Right cardiac atrium (tissue), 5 donors: ENCODE measurements at places on chromosomes 11 and 22. TPM values are rescaled to one million over a fixed set of nuclear protein-coding genes. Genes with fewer than 3 reads are reported as not detected.
A peak's percentile ranks its signal among the peaks of the same experiment; 100 is the strongest.

GRCh38 chr22:49726701-49727101 lies 101.0 kb downstream of the BRD1 start:
- DNase-seq: no peak

DNA sequence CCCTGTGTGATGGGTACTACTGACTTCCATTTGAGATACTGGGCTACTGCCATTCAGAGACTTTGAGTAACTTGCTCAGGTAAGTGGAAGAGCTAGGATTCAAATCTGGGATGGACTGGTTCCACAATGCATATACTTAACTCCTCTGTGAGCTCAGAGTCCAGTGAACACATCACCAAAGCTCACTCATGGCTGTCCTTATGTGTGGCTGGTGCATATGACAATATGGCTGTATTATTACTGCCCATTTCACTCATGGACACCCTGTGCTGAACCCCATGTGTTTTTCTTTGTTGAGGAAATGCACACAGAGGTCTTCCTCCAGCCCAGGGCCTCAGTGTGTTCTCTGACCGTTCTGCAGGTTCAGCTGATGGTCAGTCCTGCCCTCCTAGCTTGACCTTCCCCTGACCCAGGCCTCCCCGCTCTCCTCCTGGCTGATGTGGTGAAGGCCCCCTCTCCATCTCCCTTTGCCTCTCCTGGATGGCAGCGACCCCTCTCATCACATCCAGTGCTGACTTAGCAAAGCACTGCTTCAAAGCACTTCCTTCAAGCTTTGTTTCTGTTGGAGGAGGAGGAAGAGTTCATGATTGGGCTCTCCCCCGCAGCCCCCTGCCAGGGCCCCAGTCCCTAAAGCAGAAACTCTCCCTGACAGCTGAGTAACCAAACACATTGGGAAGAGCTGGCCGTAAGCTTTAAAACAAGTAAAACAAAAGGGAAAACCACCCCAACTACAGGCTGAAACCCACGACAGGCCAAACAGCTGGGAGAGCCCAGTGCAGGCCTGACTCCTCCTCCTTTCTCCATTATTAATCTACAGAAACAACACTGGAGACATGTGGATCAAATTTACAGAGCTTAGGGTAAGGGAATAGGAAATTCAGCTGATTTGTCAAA lies 101.2 kb downstream of the NAT10 start:
- DNase-seq: no peak

DNA sequence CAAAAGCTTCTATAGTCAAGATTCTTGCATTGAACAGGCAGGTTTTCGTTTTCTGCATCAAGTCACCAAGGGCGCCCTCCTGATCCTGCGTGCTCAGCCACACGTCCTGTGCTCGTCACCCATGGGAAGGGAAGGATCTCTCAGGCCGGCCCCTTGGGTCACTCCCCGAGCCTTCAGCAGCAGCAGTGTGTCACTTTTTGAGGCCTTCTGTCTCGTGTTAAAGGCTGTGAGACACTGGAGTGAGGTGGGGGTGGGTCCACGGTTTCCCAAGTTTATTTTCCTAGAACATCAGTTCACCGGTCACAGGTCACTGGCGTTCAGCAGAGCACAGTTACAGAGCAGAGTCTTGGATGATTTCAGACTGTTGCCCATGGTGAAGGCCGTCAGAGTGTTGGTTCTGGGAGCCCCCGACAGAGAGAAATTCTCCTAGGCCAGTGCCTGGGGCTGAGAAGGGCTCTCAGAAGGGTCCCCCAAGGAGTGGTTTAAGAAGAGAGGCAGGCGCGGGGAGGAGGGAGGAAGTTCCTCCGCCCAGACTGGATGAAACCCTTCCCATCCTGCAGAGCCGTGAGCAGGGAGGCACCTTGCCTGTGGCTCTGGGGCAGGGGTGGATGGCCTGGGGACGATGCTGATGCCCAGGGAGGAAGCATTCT lies 13.5 kb upstream of the ADORA2A start:
- peak; percentile 18 for DNase-seq

- no peak for DNase-seq
Observed at GRCh38 chr11:94170953-94171352, 42.3 kb downstream of the PANX1 start.

DNA sequence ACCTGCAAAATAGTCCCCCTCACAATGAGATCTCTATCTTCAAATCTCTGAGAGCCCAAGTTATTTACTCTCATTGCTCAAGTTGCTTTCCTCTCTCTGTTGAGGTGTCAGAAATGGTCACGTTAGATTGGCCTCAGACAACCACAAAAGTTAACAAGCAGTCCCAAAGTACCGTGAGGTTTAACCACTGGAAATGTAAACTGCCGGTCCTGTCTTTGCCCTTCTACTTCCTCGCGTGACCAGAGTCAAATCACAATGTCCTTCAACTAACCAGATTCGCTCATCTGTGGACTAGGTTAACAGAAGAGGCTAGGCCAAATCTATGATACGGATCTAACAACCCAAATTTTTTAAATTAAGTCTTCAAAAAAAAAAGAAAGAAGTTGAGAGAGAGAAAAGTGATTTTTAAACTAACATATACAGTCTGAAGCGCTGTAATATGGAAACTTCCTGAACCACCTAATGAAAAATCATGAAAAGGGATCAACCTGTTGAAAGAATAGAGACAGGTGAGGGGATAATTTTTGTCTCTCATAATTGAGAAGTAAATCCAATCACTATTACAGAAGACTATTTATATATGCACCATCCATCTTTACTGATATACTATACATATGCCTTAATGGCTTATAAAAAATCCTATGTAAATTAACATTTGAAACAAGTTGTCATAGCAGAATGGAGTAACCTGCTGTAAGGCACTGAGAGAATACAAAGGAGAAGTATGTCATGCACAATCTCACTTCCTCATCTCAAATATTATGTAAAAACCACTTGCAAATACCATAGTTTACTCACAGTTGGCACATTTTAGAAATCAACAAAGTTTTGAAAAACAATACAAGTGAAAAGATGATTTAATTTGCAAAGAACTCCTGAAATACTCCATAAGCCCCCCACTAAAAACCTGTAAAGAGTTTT lies 3.3 kb upstream of the JAML start:
- DNase-seq: no peak

DNA sequence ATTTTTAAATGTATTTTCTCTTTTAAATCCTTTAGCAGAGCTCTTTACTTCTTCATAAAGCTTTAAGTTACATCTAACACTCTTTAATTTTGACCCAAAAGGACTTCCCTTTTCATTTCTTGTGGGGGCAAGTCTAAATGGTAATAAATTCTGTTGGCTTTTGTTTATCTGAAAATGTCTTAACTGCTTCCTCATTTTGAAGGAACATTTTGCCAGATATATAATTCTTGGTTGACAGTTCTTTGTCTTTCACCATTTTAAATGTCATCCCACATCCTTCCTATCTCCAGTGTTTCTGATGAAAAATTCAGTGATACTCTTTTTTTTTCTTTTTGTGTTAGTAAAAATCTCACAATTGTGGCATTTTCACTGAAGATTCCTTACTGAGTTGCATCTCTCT lies 44.7 kb upstream of the ZBTB44 start:
- DNase-seq: no peak

GRCh38 chr22:45612451-45612901 lies 59.2 kb upstream of the ATXN10 start:
- DNase-seq: peak; percentile 73

- no peak for DNase-seq
Observed at GRCh38 chr11:100908746-100909145, 220.9 kb downstream of the PGR start.

GRCh38 chr22:30392661-30393321 lies 4.0 kb upstream of the SEC14L2 start:
- DNase-seq: no peak

DNA sequence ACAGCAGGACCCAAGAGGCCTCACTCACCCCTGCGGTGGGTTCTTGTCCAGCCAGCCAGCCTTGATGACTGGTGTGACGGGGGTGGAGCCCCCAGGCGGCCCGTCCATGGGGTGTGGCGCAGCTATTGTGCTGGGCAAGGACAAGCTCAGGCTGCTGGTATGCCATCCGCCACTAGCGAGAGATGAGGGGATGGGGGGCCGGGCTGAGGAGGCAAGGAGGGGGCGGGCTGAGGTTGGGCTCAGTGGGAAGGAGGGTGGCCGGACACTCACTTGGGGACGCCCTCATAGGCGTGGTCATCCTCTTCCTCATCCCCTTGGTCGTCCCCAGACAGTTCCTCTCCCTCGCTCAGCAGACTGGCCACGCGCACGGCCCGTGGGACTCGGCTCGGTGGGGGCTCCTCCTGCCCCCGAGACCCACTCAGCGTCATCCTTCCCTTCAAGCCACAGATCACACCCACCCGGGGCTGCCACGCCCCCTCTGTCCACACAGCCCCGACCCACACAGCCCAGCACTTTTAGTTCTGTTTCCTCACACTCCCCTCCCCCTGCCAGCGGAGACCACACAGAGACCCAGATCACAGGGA lies 38.0 kb upstream of the PDE2A start:
- DNase-seq: peak; percentile 75

DNA sequence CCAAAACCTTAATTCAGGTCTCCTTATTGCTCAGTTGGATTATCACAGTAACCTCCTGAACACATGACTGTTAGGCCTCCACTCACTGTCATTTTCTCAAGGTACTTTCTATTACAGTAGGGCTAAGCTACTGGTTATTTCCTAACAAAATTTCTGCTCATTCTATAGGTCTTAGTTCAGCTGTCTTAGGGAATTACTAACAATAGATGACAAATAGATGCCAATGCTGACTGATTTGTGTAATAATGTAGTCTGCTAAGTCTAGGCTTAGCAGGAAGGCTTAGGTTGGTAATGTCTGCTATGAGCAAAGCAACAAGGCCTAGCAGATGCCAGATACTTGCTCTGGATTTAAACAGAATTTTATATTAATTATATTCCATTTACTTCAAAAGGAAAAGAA lies 58.1 kb downstream of the RSF1 start:
- no peak for DNase-seq

Gene GSTT2B
- 2.9 TPM for total RNA-seq

Gene CALCA
- not detected for total RNA-seq

Gene MPZL3
- 1.3 TPM for total RNA-seq

Gene FADS1
- 43.5 TPM for total RNA-seq

Gene RBMXL2
- not detected for total RNA-seq

Gene CCDC87
- total RNA-seq: 0.53 TPM
